ENCODE measurements at places on chromosomes 4 and X. TPM values are rescaled to one million over a fixed set of nuclear protein-coding genes. Genes with fewer than 3 reads are reported as not detected.

The TCEAL7 gene
- polyA plus RNA-seq = 7.9 TPM

The SLC49A3 gene
- 2.3 TPM for polyA plus RNA-seq

The CEP44 gene
- 20.1 TPM for polyA plus RNA-seq

The TRIM61 gene
- polyA plus RNA-seq = 1.4 TPM

The PFKFB1 gene
- 0.15 TPM for polyA plus RNA-seq

The PGRMC1 gene
- 121 TPM for polyA plus RNA-seq

The CT47A7 gene
- not detected for polyA plus RNA-seq

The ABLIM2 gene
- polyA plus RNA-seq = 4.9 TPM

The MRPS18C gene
- polyA plus RNA-seq = 116 TPM

The ELOVL6 gene
- polyA plus RNA-seq = 47.0 TPM

The NIPAL1 gene
- polyA plus RNA-seq = 5.5 TPM

The G6PD gene
- polyA plus RNA-seq = 7.7 TPM

The C1QTNF7 gene
- not detected for polyA plus RNA-seq

The PPBP gene
- polyA plus RNA-seq = not detected

The SYTL5 gene
- 1.6 TPM for polyA plus RNA-seq

The PABPC4L gene
- polyA plus RNA-seq = 2.3 TPM

The NRK gene
- polyA plus RNA-seq = not detected

The CENPE gene
- polyA plus RNA-seq = 3.5 TPM

The F8 gene
- 3.2 TPM for polyA plus RNA-seq

The CPZ gene
- polyA plus RNA-seq = 4.7 TPM

The ADAMTS3 gene
- polyA plus RNA-seq = 1.2 TPM

The APBB2 gene
- polyA plus RNA-seq = 9.9 TPM

The HAND2 gene
- 199 TPM for polyA plus RNA-seq

The GYG2 gene
- polyA plus RNA-seq = 58.4 TPM

The TBC1D9 gene
- polyA plus RNA-seq = 3.4 TPM

The ATP1B4 gene
- not detected for polyA plus RNA-seq

The CDS1 gene
- polyA plus RNA-seq = 1.9 TPM

The PLXNB3 gene
- 1.4 TPM for polyA plus RNA-seq

The PRR32 gene
- polyA plus RNA-seq = not detected

The SHROOM4 gene
- polyA plus RNA-seq = 0.17 TPM

The NEUROG2 gene
- 0.44 TPM for polyA plus RNA-seq

The FATE1 gene
- not detected for polyA plus RNA-seq

The EGF gene
- polyA plus RNA-seq = 3.0 TPM

The OTUD6A gene
- not detected for polyA plus RNA-seq

The IDS gene
- polyA plus RNA-seq = 27.8 TPM

The MAGEB17 gene
- polyA plus RNA-seq = not detected

The MCF2 gene
- not detected for polyA plus RNA-seq

The GNRHR gene
- not detected for polyA plus RNA-seq

All from cardiac muscle cell (in vitro differentiated cells and primary cell).